SW 1271 (cell line): ENCODE measurements at places on chromosomes 6 and 20.

DNA sequence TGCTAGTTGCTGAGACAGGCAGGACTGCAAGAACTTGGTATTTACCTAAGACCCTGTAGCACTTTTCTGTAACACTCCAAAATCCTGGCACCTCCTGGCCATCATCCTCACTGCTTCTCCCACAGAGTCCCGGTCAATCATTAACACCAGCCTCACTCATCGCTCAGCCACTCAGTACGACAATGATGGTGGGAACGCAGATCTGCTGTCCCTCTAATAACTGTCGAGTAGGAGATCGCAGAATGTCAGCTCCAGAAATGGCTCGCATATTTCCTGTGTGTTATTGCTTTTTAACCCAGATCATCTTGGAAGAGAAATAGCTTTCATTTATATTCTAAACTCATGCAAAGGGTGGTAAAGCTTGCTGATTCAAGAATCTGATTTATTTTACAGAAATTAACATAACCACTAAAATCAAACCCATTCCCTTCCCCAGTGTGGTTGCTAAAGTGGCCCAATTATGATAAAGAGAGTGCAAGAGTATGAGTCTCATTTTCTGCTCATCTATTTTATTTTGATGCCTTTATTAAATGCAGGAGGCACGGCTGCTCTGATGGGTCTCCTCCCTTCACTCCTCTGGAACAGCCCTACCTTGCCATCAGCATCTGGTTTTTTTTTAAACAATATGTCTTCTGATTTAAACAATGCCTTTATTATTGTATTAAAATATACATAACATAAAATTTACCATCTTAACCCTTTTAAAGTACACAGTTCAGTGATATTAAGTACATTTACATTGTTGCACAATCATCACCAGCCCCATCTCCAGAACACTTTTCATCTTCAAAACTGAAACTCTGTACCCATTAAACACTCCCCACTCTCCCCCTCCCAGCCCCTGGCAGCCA, 28.3 kb upstream of the GGTLC1 start:
- no peak for DNase-seq

- DNase-seq: peak; percentile 69
Observed at GRCh38 chr6:10412461-10413261, 2.2 kb downstream of the TFAP2A start.

DNA sequence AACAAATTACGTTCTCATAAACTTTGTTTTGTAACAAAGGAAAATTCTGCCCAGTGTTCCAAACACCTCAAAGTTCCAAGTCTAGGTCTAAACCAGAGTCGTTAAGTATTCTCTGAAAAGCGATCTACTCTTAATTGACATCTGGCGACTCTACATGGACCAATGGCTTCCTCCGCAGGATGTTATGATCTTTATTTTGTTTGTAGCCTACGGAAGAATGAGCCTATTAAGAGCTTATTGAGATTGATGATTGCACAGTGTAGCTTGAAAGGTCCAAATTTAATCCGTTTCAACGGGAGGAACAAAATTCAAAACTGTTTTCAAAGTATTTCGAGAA, 61.1 kb downstream of the FAM217A start:
- peak; percentile 81 for DNase-seq

- no peak for DNase-seq
Observed at GRCh38 chr20:52539891-52540290, 348.3 kb upstream of the ZFP64 start.

DNA sequence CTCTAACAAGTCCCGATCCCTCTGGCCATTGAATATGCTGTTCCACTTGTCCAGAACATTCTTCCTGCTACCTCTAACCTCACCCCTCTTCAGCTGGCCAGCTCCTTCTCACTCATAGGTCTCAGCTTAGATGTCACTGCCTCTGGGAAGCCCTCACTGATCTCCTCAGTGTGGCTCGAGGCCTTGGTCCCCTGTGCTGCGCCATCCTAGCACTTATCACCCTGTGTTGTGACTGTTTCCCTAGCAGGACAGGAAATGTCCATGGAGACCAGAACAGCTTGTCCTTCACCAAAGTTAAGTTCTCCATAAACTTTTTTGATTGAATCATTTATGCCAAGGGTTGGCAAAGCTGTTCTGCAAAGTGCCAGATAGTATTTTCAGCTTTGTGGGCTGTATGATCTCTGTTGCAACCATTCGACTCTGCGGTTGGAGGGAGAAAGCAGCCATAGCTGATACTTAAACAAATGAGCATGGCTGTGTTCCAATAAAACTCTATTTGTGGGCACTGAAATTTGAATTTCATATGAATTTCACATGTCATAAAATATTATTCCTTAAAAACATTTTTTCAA, 6.5 kb upstream of the BNIP5 start:
- DNase-seq: no peak

- DNase-seq: no peak
Observed at GRCh38 chr20:43798291-43799149, 71.7 kb upstream of the GTSF1L start.
